A172 (cell line): ENCODE measurements at places on chromosomes 16 and 17. TPM values are rescaled to one million over a fixed set of nuclear protein-coding genes. Genes with fewer than 3 reads are reported as not detected.

Gene CIITA
- total RNA-seq = 0.07 TPM in 1 of 2 replicates, not detected in the other

Gene IL34
- total RNA-seq = 7.8 and 10.5 TPM in 2 replicates

Gene PLCD3
- 168 and 189 TPM in 2 replicates for total RNA-seq

Gene CHST4
- total RNA-seq = 0.55 and 0.60 TPM in 2 replicates

Gene HMOX2
- 150 and 159 TPM in 2 replicates for total RNA-seq

Gene PFN1
- 1,113 and 1,180 TPM in 2 replicates for total RNA-seq

Gene KCNH6
- not detected in 2 replicates for total RNA-seq

Gene HES7
- not detected in 2 replicates for total RNA-seq

Gene SMPD3
- total RNA-seq = 0.12 and 0.65 TPM in 2 replicates

Gene CNTNAP4
- total RNA-seq = not detected in 2 replicates

GRCh38 chr17:9475101-9475658 is 100.4 kb downstream of the STX8 start:
- DNase-seq = no peak

DNA sequence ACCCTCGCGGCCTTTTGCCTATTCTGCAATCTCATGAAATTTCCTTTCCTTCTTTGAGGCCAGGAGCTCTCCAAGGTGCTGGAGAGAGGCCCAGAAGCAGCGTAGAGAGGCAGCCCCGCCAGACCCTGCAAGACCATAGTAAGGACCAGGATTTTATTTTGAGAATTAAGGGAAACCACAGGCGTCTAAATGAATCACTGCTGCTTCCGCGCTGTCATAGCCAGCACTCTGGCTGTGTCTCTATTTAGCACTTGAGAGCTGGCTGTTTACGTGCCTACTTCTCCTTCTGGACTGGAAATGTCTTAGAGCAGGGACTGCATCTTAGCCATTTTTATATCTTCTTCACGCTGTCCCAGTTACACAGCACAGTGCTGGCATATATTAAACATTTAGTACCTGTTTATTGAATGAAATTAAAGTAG is 37.6 kb upstream of the PIRT start:
- peak; percentile 13 for DNase-seq

DNA sequence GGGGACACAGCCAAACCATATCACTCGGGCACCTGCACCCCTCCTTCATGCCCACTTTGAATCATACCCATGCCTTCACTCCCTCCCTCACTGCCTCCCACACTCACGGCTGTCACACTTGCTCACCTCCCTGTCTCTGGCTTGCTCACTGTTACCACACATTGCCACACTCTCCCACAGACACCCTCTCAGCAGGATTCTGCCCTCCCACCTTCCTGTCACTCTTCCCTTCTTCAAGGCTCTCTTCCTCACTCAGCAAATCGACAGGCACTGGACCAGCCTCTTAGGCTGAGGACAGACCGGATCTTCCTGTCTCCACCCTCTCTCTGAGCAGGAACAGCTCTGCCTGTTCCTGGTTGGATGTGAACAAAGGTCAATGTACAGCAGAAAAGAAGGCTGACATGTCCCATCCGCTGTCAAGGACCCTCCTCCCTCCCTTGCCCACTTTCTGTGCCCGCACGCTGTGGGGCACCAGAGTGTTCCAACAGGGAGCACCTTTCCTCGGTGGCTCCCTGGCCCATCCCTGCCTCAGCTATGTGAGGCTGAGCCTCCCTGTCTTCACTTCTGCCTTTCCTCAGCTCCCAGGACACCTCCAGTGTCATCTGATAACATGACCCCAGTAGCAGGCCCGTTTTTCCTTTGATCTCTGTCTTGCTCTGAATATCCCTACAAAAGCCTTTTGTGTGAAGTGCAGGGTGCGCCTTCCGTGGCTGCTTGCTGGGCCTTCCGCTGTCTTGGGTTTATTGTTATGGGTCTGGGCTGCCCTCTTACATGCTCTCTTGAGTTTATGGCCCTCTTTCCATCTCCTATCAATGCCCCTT is 47.0 kb downstream of the CCDC182 start:
- no peak for DNase-seq

- no peak for DNase-seq
Observed at GRCh38 chr17:2837147-2837561, 40.9 kb downstream of the RAP1GAP2 start.

DNA sequence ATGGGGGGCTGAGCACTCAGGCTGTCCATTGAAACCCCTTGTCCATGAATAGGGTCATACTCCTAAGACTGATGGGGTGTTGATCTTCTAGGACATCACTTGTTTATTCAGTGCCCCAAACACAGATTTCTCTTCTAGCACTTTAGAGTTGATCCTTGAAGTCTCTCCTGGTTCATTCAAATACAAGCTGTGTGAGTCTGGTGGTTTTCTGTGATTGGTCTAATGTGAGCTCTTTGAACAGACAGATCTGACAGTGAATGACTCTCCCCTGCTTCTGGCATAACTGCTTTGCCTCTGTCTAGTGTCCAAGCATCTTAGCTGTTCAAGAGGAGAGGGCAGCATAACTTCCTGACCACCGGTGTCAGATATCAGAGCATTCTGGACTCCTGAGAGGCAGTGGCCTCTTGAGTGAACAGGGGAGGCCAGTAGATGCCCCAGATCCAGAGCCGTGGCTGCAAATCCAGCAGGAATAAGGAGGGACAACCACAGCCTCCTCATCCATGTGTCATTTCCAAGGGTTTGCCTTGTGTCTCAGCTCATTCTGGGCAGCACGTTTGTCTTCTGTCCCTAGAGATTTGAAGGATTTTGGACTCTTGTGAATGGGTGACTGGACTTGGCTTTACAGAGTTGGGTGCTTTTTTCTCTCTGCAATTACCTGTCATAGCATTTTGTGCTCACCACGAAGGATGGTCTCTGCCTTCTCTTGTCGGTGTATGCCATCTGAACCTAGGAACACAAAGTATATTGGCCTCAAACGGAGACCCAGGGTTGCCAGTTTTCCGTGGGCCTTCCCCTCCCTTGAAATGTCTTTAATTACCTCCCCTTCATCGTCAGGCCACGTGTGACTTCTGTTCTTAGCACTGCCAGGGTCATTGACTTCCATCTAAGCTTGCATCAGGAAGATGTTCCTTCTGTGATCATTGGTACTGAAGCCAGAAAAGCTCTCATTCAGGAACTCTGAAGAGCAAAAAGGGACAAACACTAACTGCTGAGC is 13.9 kb upstream of the CLEC18C start:
- DNase-seq = no peak

DNA sequence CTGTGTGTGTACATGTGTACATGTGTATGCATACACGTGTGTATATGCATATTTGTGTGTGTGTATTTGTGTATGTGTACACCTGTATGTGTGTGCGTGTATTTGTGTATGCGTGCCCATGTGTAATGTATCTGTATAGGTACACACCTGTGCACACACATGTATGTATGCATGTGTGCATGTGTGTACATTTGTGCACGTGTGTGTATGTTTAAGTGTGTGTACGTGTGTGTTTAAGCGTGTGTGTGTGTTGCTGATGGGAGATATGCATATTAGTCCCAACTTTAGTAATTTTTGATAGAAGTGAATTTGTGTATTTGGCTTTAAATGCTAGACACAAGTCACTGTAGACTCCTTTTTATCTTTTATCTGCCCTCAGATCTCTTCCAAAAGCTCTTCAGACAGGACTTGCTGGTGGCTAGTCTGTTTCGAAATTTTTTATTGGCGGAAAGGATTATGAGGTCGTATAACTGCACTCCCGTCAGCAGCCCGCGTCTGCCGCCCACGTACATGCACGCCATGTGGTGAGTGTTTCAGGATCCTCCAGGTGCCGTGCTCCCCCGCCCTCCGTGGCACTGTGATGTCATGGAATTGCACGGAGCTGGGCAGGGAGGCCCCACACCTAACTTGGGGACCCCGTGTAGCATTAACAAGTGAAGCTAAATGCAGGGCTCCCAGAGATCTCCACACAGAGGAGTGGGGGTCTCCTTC is 168.8 kb upstream of the CHMP6 start:
- no peak for DNase-seq

DNA sequence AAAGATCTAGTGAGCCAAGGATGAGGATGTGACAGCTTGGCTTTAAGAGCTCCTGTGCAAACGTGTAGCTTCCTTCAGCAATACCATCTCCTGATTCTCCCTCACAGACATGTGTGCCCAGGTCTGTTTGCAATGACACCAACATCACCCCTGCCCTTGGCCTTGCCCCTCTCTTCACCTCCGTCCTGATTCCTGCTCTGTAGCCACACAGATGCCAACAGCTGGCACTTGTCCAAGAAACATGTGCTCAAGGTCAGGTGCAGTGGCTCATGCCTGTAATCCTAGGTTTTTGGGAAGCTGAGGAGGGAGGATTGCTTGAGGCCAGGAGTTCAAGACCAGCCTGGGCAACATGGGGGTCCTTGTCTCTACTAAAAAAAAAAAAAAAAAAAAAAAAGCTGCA is 103.8 kb upstream of the CRHR1 start:
- no peak for DNase-seq

GRCh38 chr16:81261049-81261648 is 22.7 kb downstream of the BCO1 start:
- DNase-seq = peak; percentile 11

- no peak for DNase-seq
Observed at GRCh38 chr16:22004341-22004740, 3.4 kb upstream of the PDZD9 start.

GRCh38 chr17:66488864-66489263 is 186.5 kb downstream of the PRKCA start:
- DNase-seq = no peak

GRCh38 chr16:2527071-2527783 is 4.0 kb downstream of the CEMP1 start:
- DNase-seq = no peak
